GM12864 (cell line): ENCODE measurements at places on chromosomes 2 and 18.
A peak's percentile ranks its signal among the peaks of the same experiment; 100 is the strongest.

GRCh38 chr2:101371636-101372035 is 15.7 kb downstream of the CREG2 start:
- DNase-seq = no peak

DNA sequence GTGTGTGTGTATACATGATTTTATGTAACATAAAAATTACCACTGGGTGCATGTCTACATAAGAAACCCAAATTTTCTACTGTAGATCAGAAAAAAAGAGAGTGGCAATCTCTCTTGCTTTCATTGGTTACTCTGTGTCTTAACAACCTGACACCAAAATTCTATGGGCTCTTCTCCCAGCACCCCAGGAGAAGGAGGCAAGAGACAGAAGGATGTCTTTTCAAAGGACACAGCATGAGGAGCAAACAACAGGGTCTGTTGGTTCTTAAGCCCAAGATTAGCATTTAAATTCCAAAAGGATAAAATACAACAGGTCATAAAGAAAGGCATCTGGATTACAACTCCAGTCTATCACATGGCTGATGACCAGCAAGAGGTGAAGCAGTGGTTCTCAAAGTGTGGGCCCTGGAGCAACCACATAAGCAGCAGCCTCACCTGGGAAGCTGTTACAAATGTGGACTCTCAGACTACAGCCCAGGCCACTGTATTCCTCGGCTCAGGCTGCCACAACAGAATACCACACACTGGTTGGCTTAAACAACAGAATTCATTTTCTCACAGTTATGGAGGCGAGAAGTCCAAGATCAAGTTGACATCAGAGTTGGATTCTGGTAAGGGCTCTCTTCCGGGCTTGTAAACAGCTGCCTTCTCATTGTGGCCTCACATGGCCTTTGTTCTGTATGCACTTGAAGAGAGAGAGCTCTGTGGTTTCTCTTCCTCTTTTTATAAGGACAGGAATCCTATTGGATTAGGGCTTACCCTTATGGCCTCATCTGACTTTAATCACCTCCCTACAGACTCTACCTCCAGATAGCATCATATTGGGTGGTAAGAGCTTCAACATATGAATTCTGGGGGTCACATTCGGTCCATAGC is 79.8 kb upstream of the RNF152 start:
- DNase-seq = no peak

GRCh38 chr2:69936906-69937305 is 22.0 kb downstream of the MXD1 start:
- DNase-seq = no peak

DNA sequence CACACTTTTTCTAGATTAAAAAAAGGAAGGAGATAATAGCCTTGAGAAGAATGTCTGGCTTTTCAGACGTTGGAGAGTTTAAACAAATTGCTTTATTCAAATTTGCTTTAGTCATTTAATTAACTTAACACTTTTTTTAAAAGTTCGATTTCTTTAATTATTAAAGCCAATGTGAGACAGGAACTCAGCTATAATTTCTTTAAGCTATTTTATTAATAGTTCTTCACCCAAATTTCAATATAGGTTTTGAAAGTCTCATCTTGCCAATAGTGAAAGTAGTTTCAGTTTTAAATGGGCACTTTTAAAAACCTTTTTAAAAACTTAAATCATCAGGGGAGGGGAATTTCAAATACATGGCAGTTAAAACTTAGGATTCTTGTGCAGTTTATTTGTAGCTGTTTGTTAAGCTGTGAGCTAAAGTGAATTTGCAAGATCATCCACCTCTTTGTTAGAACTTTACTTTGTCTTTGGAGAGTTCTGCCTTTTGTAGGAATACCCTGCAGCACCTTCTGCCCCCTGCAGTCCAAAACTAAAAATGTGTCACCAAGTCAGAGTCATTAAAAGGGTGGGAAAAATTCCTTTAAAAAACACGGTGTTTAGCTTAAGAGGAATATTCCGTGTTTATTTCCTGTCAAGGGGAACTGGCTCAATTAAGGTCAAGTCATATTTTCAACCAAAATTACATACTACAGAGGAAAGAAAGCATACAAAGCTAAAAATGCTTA is 4.6 kb downstream of the TGIF1 start:
- DNase-seq = no peak

DNA sequence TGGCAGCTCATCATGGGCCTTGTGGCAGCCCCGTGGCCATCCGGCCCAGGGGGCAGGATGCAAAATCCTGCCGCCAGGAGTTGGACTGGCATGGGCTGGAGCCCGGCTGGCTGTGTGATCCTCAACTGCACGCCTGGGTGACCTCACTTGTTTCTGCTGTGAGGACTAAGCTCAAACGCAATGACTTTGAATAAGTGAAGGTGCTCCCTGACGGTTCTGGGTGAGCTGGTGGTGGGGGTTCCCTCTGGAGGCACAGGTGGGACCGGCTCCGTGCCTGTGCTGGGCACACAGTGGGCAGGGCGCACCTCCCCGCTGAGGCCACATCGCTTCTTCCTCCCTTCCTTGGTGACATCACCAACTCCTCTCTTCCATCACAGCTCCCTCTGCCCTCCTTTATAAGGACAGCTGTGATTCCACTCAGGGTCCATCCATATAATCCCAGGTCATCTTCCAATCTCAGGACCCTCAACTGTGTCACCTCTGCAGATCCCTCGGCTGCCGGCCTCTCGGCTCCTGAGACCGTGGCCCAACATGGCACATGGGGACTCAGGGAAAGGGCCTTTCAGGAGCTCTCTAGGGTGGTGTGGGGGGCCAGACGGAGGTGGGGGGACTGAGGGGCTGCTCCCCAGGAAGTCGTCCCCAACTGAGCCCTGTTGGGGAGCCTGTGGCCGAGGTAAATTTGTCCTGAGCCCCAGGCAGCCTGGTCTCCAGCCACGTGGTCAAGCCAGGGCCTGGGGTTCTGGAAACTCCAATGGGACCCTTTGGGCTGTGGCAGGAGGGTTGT is 75.5 kb upstream of the ODC1 start:
- no peak for DNase-seq

DNA sequence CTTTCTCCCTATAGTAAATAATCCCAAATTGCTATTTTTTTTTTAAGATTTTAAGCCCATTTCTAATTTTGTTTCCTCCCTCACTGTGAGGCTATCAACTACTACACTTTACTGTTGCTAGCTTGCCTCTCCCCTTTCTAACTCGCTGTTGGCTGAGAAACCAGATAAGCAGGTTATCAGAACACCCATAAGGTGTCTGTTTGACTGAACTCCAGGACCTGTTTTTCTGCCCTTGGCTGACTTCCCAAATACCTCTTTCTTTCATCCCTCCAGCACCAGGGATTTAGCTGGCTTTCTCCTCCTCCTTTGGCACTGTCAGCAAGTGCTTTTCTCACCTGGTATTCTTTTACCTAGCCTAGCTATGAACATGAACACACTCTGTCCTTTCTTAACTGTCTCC is 11.1 kb downstream of the TRAK2 start:
- DNase-seq = no peak

DNA sequence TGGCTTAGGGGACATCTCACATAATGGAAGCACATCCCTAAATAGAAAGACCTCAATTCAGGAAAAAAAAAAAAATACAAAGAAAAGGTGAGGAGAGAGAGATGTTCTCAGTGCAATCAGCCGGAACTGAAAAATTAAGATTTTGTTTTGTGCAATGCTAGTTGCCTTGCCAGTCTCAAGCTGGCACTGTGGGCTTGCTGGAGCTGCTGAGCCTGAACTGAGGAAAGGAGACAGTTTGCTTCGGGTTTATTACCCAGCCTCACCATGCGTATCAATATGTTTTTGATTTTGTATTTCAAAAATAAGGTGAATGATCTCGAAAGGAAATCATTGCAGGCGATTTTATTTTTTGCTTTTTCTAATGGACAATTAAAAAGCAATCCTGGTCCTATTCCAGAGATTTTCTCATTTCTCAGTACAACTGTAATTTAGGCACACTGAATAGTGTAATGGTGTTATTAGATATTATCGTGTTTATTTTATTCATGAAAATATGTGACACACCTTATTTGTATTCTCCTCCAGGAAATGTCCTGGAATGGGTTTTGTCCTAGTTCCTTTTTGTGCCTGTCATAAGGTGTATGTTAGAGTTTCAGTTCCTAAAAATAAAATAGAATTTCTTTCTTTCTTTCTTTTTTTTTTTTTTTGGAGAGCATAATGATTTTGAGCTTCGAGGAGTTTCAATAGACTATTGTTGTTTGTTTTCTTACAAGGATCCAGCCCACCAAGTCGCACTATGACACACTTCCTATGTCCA is 72.8 kb upstream of the ZEB2 start:
- DNase-seq = no peak

- DNase-seq = no peak
These were observed 57.4 kb upstream of the COL3A1 start for GRCh38 chr2:188916736-188917135.

GRCh38 chr2:176743671-176744070 is 468.9 kb upstream of the HNRNPA3 start:
- DNase-seq = no peak

- no peak for DNase-seq
These were observed 63.7 kb downstream of the COPS8 start for GRCh38 chr2:237149425-237149824.

GRCh38 chr2:85768713-85769112 is 14.9 kb downstream of the ATOH8 start:
- DNase-seq = no peak

- DNase-seq = peak; percentile 96
These were observed 133.7 kb downstream of the COMMD1 start for GRCh38 chr2:62038975-62039771.

- no peak for DNase-seq
These were observed 21.6 kb upstream of the TRIB2 start for GRCh38 chr2:12694990-12695774.

DNA sequence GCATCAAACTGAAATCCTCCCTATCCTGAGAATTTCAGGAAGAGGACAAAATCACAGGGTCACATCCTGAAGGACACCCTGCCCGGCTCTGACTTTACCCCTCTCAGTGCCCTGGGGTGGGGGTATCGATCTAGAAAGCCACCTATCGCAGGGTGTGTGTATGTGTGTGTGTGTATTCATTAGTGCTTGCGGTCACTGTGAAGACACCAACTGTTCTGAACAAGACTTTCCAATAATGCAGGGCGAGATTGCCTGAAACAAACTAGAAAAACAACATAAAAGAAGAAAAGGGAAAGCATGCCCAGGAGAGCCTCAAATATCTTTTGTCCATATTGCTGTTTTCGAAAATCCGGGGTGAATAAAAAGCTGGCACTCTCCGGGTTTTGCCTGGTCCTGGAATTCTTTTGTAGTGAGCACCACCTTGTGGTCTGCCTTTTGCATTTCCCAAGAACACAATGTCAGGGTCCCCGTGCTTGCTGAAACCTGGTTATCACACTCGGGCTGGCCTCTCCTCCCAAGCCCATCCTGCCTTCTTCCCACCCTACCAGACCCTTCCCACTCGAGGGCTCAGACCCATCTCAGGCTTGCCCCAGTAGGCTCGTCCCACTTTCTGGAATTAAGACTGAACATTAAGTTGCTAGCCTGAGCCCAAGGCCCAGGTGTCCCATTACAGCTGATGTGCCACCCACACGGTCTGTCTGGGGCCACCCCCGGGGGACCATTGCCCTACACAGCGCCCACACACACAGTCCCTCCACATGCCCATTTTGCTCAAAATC is 25.0 kb upstream of the COPS8 start:
- DNase-seq = no peak

- no peak for DNase-seq
These were observed 37.9 kb downstream of the FAM210A start for GRCh38 chr18:13688191-13689136.
